ENCODE measurements at places on chromosomes 11 and 22. TPM values are rescaled to one million over a fixed set of nuclear protein-coding genes. Genes with fewer than 3 reads are reported as not detected.

DNA sequence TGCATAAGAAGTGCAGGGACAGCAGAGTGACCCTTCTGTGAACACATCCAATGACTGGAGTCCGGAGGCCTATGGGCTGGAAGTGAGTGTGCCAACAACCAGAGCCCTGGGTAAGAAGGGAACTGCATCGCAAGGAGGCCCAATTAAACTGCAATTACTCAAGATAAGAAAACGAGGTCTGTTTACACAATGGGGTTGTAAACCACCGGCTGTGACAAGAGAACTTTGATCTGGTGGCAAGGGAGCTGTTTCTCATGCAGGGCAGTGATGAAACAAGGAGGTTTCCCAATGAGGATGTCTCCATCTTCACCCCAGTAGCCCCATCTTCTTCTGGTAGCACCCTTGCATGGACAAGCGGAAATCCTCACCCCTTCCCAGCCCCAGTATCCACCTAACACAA is 21.5 kb downstream of the ETS1 start:
- no peak for DNase-seq

Gene LRRC55
- 0.87 TPM for polyA plus RNA-seq

- DNase-seq: peak; percentile 28
Measured at GRCh38 chr11:124760205-124760652, 1.9 kb downstream of the ESAM start.

DNA sequence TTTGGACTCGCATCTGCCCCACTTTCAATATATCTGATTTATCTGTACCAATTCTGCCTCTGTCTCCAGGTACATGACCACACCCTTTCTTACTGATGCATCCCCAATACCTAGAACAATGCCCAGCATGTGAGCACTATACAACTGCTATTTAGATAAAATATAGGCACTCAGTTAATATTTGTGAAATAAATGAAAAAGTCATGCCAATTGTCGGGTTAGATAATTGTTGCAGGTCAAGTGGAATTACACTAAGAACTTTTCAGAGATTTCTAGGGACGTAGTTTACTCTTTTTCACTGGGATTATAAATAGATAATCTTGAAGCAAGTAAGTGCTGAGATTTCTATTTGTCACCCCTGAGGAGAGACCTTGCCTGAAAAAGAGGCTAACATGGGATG is 20.5 kb downstream of the OOSP4A start:
- DNase-seq: no peak

GRCh38 chr22:42686756-42687491 is 33.7 kb downstream of the A4GALT start:
- no peak for DNase-seq

Gene TRIM48
- polyA plus RNA-seq: not detected

DNA sequence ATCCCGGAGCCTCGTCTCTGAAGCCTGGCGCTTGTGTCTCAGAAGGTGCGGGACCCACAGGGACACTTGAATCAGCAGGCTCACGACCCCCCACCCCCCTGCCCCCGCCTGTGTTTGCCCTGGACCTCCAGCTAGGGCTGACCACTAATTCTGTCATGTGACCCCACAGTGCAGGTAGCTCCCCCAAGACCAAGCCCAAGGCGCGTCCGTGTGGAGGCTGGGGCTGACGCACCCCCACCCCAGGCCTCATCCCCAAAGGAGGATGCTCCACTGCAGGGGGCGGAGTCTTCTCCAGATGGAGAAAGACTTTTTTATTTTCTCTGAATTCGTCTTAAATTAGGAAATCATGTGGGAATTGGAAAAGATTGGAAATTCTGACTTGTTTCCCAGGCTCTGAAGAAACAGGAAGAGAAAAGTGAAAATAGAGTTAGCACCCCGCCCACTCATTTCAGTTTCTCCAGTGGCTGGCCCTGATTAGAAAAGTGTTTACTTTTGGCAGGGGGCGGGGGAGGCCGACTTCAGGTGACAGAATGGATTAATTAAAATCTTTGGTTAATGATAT is 1.0 kb upstream of the RELA start:
- DNase-seq: peak; percentile 97

- no peak for DNase-seq
Measured at GRCh38 chr11:84117394-84117793, 831.2 kb upstream of the CCDC90B start.

DNA sequence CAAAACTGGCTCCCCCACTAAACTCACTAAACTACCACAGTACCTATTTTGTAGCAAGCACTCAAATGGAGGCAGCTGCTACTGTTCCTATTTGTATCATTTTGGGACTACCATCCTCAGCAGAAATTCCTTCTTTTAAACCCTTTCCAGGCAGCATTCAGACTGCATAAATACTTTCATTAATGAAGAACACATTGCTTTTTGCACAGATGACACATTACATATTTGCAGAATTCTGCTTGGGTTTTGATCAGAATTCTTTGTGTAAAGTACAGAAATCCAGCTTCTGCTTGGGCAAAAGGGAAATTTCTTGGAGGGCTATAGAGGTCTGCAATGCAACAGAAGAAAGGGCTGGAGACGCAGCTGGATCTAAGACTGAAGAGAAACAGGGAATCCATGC is 24.2 kb downstream of the RBX1 start:
- peak; percentile 17 for DNase-seq

Gene EFCAB6
- polyA plus RNA-seq: 1.1 TPM

Gene TRIM64
- not detected for polyA plus RNA-seq

Gene MS4A6E
- polyA plus RNA-seq: not detected

DNA sequence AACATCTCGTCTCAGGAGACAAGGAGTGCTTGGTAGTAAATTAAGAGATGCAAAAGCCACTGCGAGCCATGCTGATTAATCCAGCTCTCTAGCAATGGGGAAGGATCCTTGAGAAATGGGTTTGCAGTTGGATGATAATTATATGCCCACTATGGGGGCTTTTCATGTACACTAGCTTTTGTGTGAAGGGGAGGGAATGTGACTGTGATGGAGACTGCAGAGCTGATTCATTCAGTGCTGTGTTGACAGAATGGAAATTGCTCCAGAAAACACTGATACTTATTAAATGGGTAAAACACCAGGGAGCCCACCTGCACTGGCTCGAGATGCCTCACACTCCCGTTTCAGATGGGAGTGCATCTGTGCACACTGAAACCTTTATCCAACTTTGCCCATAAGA is 37.0 kb upstream of the KIRREL3 start:
- DNase-seq: no peak

GRCh38 chr11:126308271-126308671 is 4.4 kb downstream of the DCPS start:
- peak; percentile 80 for DNase-seq

Gene GPR83
- 0.16 TPM for polyA plus RNA-seq

GRCh38 chr11:17014321-17014832 is at the start of gene PLEKHA7:
PLEKHA7 (minus strand) TSS chr11:17014414; CDS start chr11:17014401, 13 bp downstream.
- peak; percentile 10 for DNase-seq

DNA sequence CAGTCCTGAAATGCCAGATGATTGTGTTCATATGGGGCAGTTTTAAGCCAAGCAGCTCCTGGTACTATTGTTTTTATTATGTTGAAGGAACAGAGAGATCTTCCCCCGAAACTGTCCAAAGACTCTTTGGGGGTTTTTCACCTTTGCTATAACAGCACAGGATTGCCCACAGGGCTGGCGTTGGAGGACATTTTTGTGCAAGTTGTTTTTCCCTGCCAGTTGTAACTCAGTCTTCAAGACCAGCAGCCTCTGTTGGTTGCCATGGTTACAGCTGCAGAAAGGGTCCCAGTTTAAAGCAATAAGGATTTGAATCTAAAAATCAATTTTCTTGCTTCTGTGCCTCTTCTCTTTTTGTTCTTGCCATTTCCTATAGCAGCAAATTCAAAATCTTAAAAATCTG is 45.4 kb upstream of the YWHAH start:
- peak; percentile 10 for DNase-seq

DNA sequence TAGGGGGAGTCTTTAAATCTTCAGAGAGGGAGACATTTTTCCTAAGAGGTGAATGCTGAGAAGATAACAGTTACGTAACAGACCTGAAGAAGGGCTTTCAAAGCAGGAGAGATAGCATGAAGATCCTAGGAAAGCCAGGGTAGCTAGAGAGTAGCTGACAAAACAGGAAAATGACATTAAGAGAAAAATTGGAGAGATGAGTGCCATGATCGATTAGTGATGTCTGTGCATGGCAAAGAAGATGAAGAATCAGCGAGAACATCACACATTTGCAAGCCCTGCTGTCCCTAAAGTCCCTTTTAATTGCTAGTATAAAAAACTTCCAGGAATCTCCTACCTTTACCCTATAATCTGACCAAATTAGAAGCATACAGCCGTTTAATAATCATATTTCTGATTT is 116.9 kb upstream of the PAX6 start:
- DNase-seq: no peak

DNA sequence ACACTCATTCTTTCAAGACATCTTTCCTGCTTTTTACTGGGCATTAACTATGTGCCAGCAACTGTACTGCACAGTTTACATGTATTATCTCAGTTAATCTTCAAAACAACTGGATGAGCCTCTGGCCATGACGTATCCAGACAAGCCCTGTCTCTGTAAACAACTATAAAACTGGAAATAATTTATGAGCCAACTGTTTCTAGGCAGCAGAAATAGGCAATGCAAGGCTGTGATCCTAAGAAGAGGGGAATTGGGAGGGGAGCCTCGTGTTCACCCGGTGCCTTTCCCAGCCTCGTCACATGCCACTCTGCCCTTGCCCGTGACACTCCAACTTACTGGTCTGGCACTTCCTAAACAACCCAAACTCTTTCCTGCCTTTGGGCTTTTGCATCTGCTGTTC is 82.8 kb downstream of the FBXO7 start:
- peak; percentile 44 for DNase-seq

GRCh38 chr11:12288931-12289666 is 88.3 kb upstream of the PARVA start:
- DNase-seq: no peak

- no peak for DNase-seq
Measured at GRCh38 chr11:886568-886967, 24.0 kb downstream of the CHID1 start.

- peak; percentile 74 for DNase-seq
Measured at GRCh38 chr11:89490981-89491690, at the start of gene NOX4. NOX4 (minus strand) TSS chr11:89491375; CDS start chr11:89491246, 129 bp downstream.

GRCh38 chr11:10622957-10623791 is 54.7 kb upstream of the LYVE1 start:
- peak; percentile 76 for DNase-seq

Gene RFPL3
- polyA plus RNA-seq: 0.35 TPM

Gene NTM
- polyA plus RNA-seq: 21.2 TPM

Gene PRG3
- 0.51 TPM for polyA plus RNA-seq

GRCh38 chr22:35425971-35426800 is 26.2 kb downstream of the MCM5 start:
- no peak for DNase-seq

Gene LAYN
- 9.5 TPM for polyA plus RNA-seq

DNA sequence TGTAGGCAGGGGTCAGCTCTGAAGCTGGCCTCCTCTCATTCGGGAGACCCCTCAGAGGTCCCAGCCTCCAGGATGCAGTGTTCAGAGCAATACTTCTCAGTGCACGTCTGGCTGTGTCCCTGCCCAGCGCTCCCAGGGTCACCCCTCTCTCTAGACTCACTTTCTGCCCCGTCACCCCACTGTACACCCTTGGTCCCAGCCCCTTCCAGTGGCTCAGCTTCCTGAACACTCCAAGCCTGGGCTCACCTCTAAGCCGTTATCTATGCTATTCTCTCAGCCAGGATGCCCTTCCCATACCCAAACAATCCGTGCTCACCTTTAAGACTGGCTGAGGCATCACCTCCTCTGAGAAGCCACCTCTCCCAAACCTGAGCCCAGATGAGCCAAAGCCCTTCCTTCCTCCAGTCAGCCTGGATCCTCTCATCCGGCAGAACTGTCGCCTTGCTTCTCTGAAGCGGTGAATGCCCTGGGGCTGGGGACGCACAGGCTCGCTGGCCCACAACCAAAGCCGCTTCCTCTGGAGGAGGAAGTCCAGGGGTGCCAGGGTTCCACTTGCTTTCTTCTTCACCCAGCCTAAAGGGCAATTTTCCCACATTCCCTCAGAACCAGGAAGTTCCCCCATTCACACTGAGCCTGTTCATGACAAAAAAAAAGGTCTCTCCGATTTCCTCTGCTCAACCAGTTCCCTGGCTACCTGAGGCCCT is 13.7 kb upstream of the CDKN1C start:
- DNase-seq: peak; percentile 64

DNA sequence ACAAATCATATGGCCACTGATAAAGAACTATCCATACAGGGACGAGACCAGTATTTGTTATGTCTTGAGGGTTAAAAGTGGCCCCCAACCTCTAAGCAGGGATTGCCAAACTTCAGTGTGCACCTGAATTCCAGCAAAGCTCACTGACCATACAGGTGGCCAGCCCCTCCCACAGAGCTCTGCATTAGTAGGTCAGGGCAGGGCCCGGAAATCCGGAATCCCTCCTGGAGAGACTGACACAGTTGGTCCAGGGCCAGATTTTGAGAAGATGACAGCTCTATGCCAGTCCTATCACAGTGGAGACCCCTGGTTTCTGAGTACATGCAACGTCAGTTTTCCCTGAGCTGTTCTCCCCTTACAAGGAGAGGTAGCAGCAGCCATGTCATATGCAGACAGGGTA is 20.8 kb downstream of the VPS37C start:
- no peak for DNase-seq

Gene SORL1
- polyA plus RNA-seq: 2.1 TPM

Gene OR5AR1
- polyA plus RNA-seq: not detected

DNA sequence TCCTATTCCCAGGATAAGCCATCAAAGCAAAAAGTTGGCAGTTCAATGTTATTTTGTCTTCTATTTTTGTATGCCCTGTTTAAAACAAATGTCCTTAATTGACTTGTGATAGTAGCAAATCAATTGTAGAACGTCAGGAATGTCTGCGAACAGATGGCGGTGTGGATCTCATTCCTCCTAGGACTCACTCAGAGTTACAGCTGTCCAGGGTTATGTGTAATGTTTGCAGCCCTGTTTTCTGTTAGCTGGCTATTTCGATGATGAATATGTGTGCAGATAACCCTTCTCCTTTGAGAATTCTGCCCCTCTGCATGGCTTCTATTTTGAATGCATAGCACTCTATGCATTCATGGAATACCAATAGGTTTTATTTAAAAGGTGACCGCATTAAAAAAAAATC is 1248.0 kb upstream of the CNTN5 start:
- DNase-seq: peak; percentile 54

- no peak for DNase-seq
Measured at GRCh38 chr11:86748296-86748695, 52.0 kb upstream of the PRSS23 start.

DNA sequence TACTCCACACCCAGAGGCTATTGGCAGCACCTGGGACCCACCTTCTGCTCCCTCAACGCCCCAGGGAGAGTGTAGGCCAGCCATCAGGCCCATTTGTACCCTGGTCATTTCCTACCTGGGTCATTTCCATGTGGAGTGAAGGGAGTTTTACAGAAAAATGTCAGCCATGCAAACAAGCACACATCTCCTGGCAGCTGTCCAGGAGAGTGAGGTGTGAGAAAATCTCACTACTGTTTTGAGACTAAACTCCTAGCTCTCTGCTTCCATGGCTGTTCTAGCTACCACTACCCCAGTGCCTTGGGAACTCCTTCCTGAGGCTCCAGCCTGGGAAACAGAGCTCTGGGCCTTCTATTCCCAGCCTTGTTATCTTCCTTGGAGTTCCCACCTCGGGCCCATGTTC is 2.8 kb upstream of the TMPRSS13 start:
- DNase-seq: no peak

Gene H19
- 12,499 TPM for polyA plus RNA-seq

Gene KRTAP5-2
- polyA plus RNA-seq: not detected

GRCh38 chr11:86491027-86491426 is 116.3 kb downstream of the CCDC81 start:
- DNase-seq: no peak

Measured in muscle of leg (tissue), 16 donors.